ENCODE measurements at places on chromosomes 5 and 9.

DNA sequence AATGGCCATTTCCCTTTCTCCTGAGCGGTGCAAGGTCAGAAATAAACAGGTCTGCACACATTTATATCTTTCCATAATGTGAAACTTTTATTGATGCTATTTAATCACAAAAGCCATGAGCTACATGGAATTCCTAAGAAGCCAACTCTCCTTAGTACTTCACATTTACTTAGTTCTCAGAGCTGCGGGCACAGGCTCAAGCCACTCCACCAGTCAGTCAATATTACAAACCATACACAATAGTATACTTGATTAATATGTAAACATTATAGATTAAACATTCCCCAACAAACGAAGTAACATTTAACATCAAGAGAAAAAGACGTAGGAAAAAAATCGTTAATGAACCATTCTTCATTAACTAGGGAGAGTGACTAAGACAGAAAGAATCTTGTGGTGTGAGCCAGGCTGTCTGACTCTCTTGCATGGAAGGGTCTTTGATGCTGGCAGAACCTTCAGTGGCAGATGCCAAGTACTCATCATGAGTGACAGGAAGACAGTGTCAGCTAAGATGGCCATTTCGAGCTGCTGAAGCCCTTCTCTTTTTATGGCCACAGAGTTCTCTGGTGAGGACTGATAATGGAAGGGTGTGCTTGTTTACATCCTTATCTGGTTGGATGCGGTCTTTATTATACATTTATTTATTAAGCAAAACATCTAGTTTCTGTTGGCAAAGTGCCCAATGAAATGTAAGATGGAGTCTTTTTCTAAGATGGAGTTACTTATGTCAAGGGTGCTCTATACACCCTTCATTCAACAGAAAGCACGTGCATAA lies 115.5 kb upstream of the TUT7 start:
- DNase-seq: no peak

- DNase-seq: no peak
These were observed 356.3 kb downstream of the MAT2B start for GRCh38 chr5:163861670-163862069.

DNA sequence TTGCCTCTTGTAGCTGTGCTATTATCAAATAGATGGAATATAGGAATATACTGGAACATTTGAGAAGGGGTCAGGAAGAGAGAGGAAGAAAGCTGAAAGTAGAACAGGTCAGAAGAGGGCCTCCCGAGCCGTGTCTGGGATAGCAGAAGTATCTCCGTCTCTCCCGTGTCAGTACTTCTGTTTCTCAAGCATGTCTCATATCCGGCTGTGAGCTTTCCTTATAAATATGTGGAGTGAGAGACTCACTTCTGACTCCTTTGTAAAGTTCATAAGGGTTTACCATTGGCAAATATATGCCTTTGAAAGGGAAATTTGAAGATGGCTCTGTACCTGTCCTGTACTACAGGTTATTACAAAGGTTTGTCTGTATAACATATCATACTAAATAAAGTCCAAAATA lies 50.3 kb downstream of the MOCS2 start:
- no peak for DNase-seq

GRCh38 chr9:742914-743589 lies 98.4 kb upstream of the DMRT1 start:
- no peak for DNase-seq

- no peak for DNase-seq
These were observed 110.2 kb upstream of the DAPK1 start for GRCh38 chr9:87387351-87388011.

DNA sequence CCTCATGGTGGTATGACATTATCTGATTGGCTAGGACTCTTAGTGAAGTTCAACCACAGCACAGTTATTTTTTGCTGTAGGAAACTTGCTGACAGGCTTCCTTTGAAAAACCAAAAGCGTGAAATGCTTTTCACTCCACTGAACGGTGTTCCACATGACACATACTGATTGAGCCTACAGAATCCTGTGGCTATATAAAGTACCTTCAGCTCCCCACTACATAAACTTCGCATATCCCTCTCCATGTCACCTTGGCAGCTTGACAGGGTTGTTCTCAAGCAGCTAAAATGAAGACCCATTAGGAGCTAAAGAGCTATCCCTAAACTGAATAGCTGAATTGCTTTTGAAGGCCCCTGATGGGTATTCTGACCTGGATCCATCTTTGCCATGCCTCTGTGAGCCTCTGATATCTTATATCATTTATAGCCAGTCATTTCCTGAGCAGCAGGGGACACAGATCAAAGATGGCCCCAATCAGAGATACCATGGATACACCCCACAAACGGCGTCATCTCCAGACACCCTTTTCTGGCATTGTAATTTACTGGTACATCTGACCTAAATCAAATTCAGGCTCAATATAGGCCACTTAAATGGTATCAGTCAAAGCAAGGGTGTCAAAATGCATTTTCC lies 91.5 kb downstream of the APBA1 start:
- no peak for DNase-seq

DNA sequence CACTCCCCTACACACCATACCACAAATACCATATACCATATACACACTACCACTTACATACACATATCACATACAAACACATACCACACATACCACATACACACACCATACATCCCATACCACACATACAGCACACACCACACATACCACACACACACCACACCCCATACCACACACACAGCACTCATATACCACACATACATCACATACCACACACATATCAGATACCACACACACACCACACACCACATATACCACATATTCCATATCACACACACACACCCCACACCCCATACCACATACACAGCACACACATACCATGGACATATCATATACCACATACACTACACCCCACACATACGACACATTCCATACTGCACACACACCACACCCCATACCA lies 276.6 kb downstream of the GADD45G start:
- no peak for DNase-seq

DNA sequence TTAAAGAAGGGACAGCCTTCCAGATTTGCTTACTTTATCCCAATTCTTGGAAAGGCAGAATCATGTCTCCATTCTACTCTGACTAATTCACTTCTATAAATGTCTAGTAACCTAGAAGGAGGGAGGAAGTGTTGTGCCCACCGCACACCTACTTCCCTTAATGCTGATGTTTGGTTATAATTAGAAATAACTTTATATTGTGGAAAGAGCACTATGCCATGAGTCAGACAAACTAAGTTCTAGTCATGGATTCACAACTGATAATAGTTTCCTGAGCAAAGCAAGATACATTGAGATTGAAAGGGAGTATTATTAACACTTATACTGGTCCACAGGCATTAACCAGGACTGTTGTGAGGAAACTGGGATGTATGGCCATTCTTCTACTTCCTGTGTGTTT lies 345.9 kb upstream of the RPS23 start:
- no peak for DNase-seq

- DNase-seq: no peak
These were observed 20.8 kb downstream of the CKMT2 start for GRCh38 chr5:81253875-81254274.

GRCh38 chr9:130466537-130467217 lies 21.9 kb downstream of the ASS1 start:
- no peak for DNase-seq

- DNase-seq: no peak
These were observed 22.1 kb upstream of the PLPP6 start for GRCh38 chr9:4640027-4640426.

- no peak for DNase-seq
These were observed 148.5 kb downstream of the C9orf152 start for GRCh38 chr9:110059461-110059860.

- DNase-seq: no peak
These were observed 186.7 kb upstream of the RASA1 start for GRCh38 chr5:87081016-87081415.

Measured in BE2C (cell line).